ENCODE measurements at places on chromosomes 7 and 10. TPM values are rescaled to one million over a fixed set of nuclear protein-coding genes. Genes with fewer than 3 reads are reported as not detected.

The GPRIN2 gene
- not detected for polyA plus RNA-seq

The SOSTDC1 gene
- polyA plus RNA-seq: 90.2 TPM

The INSYN2A gene
- polyA plus RNA-seq: 0.60 TPM

The SPDYE16 gene
- polyA plus RNA-seq: 0.51 TPM

The PGAM2 gene
- polyA plus RNA-seq: 6.0 TPM

The HYAL4 gene
- polyA plus RNA-seq: not detected

The IL15RA gene
- polyA plus RNA-seq: not detected

The LIPN gene
- not detected for polyA plus RNA-seq

The TAS2R4 gene
- polyA plus RNA-seq: 1.1 TPM

The FAM170B gene
- not detected for polyA plus RNA-seq

The HOXA3 gene
- polyA plus RNA-seq: not detected

The CPXM2 gene
- polyA plus RNA-seq: not detected

The BAMBI gene
- 114 TPM for polyA plus RNA-seq

The MEST gene
- 27.4 TPM for polyA plus RNA-seq

The MYH16 gene
- not detected for polyA plus RNA-seq

The PMS2 gene
- polyA plus RNA-seq: 29.6 TPM
